ENCODE measurements at places on chromosomes 5 and 9.

- peak; percentile 44 for DNase-seq
Observed at GRCh38 chr9:109297899-109298298, 23.0 kb downstream of the EPB41L4B start.

GRCh38 chr9:96020792-96021550 is 145.5 kb downstream of the ERCC6L2 start:
- DNase-seq, result no peak

GRCh38 chr9:72925126-72925789 is 27.6 kb downstream of the ALDH1A1 start:
- no peak for DNase-seq

DNA sequence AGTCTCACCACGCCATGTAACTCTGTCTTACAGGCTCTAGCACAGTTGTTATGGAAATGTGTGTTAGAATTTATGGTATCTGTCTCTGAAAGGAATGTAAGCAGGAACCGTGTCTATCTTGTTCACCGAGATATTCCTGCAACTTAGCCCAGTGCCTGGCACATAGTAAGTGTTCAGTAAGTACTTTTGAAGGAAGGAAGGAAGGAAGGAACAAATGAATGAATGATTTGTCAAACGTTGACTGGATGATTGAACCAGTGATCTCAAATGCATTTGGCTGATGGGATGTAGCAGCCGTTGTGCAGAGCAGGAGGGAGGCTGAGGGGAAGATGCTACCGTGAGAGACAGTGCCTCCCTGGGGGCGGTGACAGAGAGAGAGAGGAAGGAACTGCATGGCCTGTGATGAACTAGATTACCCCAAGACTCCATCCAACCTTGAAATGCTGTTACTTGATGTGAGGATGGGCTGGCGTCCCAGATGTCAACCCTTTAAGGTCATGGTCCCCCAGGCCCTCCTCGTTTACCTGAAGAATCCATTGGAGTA is 47.5 kb upstream of the PPARGC1B start:
- DNase-seq, result no peak

DNA sequence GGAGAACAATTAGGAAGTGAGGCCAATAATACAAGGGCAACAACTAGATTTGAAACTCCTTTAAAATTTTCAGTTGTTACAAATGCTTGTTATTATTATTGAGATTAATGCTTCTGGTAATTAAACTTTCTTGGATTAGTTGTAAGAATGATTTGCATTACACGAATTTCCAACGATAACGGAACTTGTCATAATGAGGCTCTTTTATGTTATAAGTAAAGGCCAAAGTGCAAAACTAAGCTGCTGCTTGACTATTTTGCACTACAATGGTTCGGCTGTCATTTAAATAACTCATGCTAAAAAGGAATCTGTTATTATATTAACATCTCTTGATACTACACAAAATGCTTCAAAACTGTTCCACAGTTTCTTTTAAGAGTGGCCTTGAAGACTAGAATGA is 1007.1 kb downstream of the PTPRD start:
- DNase-seq, result no peak

- no peak for DNase-seq
Observed at GRCh38 chr5:173243831-173244305, 8.9 kb upstream of the NKX2-5 start.

GRCh38 chr9:123360161-123361085 is 4.4 kb downstream of the CRB2 start:
- no peak for DNase-seq

DNA sequence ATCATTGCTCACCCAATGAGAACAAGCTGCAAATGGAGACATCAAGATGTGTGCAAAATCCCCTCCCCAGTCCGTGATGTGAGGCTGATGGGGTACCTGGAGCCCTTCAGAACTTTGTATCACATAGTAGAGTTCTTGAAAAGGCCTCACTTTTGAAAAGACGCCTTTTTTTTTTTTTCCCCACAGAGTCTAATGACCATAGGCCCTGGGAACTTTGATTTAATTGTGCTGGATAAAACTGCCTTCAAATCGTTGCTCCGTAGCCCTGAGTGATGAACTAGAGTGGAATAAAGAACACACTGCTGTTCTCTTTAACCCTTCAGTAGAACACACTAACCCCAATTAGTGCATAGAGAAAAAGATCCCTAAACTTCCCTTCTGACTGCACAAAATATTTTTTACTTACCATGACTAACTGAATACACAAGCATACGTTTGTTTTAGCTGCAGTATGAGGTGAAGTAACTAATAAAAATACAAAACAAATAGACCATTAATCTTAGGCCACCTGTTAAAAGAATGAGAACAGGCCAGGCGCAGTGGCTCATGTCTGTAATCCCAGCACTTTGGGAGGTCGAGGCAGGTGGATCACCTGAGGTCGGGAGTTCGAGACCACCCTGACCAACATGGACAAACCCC is 15.1 kb downstream of the PSAT1 start:
- no peak for DNase-seq

All from GM04503 (cell line).